ENCODE measurements at places on chromosomes 2 and 18.
A peak's percentile ranks its signal among the peaks of the same experiment; 100 is the strongest.

- peak; percentile 78 for DNase-seq
These were observed 20.6 kb downstream of the RPL37A start for GRCh38 chr2:216519154-216519762.

DNA sequence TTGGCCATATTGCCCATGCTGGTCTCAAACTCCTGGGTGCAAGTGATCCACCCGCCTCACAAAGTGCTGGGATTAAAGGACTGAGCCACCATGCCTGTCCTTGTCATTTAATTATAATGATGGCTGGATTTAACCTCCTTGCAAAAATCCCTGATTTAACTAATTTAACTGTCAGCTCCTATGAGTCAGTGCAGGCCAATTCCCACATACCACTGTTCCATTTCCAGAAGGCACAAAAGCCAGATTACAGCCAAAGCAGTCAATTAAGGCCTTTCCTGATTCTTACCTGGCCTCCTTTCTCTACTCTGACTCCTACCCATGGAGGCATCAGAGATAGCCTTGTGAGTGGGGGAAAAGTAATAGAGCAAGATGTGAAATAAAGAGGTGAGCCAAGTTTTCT lies 12.3 kb upstream of the SLC35F5 start:
- DNase-seq, result no peak

GRCh38 chr18:55543130-55543704 lies 44.8 kb downstream of the TCF4 start:
- DNase-seq, result no peak

DNA sequence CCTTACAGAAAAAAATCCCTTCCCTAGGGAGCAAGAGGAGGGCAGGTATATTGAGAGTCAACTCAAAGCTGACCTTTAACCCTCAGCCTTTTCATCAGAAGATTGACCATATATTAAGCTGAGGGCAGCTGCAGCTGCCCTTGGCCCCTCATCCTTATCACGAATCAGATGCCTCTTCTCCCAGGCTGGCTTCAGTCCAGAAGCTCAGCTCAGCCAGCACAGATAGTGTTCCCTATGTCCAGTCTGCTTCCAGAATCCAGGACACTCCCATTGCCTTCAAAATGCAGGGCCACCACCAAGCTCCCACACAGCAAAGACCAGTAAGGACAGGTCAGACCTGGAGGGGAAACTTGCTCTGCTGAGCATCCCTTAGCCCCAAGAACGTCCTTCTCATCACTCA lies 146.1 kb downstream of the BCL11A start:
- no peak for DNase-seq

DNA sequence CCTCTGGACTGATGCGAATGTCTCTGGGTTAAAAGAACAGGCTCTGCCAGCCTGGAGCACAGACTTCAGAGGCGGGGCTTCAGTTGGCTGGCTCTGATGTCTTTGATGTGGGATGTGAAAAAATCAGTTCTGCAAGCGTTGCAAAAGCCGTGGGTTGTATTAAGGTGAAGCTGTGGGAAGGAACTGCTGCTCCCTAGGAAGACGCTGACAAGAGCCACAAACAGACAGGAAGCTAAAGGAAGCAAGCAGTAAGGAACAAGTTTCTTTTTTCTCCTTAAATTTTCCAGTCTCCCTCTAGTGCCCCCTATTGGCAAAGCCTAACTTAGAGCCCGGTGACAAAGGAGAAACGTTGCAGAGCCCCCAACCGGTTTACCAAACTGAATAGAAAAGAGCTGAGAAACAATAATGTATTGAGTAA lies 239.0 kb downstream of the CCDC178 start:
- DNase-seq, result no peak

DNA sequence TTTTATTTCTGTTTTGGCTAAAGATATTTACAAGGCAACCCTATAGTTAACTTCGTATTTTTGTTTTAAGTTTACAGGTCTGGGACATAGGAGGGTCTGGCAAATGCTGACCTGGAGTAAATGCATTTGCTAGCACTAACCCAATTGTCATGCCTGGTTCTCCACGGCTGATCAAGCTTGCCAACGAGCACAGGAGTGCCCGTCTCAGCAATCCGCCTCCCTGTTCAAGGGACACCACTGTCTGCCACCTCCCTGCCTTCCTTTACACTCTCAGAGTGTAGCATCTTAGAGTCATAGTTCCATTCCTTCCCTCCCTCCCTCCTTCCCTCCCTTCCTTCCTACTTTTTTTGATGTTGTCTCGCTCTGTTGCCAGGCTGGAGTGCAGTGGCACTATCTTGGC lies 104.6 kb downstream of the PLEKHM3 start:
- no peak for DNase-seq

- no peak for DNase-seq
These were observed 130.3 kb upstream of the LYPD6 start for GRCh38 chr2:149200109-149200520.

DNA sequence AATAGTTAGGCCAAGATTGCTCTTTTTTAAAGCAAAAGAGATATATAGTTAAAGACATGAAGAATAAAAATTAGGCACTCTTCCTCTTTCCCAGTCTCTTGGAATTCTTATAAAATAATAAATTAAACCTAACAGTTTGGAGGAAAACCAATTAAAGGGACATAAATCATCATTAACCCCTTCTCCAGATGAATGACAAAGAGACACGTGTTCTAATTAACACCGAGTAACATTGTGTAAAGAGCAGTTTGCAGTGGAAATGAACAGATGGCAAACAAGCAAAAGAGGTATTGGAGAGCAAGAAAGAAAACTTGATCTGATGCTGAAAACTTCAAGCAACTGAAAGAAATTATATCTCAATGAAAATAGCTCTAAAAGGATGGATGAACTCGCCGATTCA lies 48.4 kb downstream of the BCL2 start:
- DNase-seq, result no peak

GRCh38 chr2:219650426-219651248 lies 23.2 kb downstream of the SLC4A3 start:
- DNase-seq, result no peak

GRCh38 chr2:15246870-15247269 lies 314.3 kb downstream of the NBAS start:
- no peak for DNase-seq

GRCh38 chr2:46769809-46770208 lies 145.8 kb downstream of the MCFD2 start:
- no peak for DNase-seq

DNA sequence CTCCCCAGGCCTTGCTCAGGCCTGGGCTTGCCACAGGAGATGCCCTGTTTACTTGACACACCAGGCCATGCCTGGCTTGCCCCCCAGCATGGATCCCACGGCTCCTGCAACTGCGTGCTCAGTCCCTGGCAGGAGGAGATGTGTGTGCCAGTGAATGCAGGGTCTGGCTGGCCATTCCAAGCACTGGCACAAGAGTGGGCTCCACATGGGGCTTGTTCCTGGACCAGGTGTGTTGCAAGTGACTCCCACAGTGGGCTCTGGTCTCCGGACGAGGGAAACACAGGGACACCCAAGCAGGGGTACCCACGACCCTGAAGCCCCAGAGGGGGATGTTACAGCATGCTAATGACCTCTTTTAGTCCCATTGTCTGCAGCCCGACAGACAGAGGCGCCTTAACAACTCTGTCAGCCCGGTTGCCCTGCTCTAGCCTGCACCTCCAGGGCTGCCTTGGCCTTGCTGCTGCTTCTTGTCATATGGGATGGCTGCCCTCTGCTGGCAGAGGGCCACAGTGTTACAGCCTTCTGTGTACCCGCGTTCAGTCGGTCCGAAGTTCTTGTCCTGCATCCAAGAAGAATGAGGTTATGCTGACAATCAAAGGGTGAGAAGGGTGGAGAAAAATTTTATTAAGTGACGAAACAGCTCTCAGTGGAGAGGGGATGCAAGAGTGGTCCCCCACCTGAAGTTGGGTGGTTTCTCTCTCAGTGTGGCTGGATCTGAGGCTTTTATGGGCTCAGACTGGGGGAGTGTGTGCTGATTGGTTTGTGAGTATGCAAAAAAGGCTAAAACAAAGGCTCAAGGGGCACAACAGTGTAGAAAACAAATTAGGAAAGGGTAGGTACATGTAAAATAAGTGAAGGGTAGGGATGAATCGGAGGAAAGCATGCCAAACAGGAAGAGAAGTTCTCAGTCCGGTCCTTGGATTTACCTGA lies 180.4 kb downstream of the MBD5 start:
- DNase-seq, result no peak

DNA sequence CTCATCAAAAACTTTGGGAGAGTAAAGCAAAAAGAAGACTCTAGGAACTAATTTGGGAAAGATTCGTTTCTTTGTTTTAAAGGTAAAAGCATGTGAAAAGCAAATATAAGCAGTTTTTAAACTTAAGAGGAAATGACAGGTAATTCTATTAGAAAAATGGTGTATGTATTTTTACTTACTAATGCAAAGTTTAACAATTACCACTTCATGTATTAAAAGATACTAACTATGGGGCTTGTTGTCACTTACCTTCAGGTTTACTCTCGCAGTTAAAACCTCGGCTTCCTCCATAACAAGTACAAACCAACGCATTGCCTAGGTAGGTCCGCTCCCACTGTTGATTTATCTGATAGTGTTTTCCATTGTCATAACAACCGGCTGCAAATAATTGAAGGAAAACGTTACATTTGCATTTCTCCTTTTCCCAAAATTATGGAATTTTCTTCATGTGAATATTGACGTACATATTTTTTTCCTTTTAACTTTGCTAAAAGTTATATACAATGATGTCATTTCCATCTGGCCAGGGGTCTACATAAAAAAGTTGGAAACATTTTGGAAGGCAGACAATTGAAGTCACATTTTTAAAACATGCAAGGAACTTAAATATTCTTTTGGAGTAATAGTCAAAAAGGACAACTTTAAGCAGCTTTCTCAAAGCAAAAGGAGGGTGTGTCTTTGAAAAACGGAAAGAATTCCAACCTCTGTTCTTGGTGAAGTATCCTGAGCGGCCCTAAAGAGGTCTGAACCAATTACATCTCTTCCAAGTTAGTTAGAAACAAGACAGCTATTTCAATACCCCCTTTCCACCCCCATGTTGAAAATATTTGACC lies 1.2 kb downstream of the FN1 start:
- no peak for DNase-seq

All from sciatic nerve (tissue), 2 donors.